ENCODE measurements at places on chromosomes 2 and 18.

- DNase-seq, result no peak
Measured at GRCh38 chr2:84755096-84755495, 125.8 kb downstream of the TRABD2A start.

DNA sequence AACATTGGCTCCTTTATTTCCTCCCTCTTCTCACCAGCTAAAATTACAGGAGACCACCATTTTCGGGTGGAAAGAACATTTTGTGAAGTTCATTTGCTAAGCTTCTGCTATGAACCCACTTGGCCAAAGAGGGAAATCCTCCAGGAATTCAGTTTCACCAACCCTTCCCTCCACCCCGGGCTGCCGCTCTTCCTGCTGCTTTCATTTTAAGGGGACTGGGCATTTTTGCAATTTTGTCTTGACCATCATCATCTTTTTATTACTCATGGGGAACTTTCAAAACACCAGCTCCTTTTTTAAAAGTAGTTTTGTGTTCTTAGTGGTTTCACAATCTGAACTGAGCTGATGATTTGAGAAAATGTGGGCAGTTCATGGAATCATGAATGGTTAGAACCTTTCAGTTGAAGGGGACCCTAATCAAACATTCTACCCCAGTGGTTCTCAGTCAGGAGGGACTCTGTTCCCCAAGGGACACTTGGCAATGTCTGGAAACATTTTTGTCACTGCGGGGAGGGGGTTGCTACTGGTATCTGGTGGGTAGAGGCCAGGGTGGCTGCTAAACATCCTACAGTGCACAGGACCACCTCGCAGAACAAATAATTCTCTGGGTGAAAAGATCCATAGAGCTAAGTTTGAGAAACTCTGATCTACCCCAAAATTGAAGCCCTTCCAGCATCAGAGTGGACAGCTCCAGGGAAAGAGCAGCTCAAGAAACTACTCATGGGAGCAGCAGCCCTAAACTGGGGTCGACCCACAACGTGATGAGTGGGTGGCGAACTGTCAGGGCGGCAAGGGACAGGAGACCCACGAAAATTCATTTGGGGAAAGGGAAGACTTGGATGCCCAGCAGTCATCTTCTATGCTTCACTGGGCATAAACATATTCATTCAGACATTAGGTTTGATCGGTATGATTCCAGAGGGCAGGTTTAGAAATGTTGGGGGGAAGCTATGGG lies 92.9 kb downstream of the ACKR3 start:
- DNase-seq, result no peak

GRCh38 chr2:219356834-219357233 lies 24.3 kb upstream of the RESP18 start:
- DNase-seq, result no peak

DNA sequence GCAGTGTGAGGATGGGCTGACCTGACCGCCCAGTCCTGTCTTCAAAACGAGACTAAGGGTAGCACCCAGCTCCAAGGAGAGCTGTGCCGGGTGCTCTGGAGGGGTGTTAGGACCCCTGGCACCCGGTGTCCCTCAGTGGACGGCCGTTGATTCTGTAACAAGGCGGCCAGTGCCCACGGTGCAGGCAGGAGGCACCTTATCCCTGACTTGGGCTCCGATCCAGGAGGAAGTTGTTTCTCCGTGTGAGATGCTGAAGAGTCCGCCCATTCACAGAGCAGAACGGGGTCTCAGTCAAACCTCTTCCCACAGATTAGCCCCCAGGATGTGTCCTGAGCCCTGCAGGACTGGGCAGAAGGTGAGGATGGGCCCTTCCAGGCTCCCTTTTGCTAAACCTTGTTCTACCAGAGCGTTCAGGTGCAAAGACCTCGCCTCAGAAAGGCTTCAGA lies 123.0 kb downstream of the NFATC1 start:
- DNase-seq, result peak; percentile 35

- DNase-seq, result peak; percentile 59
Measured at GRCh38 chr2:109604597-109604996, 9.2 kb downstream of the SEPTIN10 start.

DNA sequence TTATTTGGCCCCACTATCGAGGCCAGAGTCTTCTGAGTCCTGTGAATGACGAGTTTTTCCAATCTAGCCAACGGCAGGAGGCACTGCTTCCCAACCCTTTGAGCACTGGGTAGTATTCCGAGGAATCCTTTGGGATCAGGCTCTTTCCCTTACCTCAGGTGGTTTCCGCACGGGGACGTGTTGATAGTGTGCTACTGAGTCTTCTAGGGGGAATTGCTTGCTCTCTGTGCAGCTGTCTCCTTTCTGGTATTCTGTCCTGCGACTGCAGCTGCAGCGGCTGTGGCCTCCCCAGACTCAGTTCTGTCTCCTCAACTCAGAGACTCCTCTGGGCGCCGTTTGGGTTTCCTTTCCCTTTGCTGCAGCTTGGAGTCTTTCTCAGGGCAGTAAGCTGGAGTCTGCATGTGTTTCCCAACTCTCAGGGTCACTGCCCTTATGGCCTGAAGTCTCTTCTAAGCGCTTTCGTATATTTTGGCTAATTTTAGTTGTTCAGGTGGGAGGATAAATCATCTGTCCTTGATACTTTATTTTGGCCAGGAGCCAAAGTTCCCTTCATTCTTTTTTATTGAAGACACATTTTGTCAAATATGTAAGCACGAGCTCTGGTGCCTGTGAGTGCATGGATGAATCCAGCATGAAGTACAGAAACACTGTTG lies 118.4 kb downstream of the MAP4K4 start:
- DNase-seq, result no peak

GRCh38 chr2:138018866-138019688 lies 54.8 kb downstream of the HNMT start:
- DNase-seq, result no peak

DNA sequence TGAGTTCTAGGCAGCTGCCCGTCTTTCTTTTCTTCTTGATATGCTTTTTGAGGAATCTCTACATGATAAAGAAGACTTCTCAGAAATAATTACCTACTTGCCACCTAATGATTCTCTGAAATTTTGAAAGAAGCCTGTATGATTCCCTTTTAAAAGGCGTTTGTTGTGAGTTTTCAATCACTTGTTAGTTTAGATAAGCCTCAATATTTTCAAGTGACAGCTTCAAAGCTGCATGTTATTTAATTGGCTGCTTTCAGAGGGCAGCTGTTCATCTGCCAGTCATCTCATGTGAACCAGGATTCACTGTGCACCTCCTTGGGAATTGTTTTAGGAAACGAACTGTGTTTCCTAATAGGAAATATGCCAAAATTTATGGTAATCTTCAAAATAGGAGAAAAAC lies 938.1 kb downstream of the CPS1 start:
- no peak for DNase-seq

DNA sequence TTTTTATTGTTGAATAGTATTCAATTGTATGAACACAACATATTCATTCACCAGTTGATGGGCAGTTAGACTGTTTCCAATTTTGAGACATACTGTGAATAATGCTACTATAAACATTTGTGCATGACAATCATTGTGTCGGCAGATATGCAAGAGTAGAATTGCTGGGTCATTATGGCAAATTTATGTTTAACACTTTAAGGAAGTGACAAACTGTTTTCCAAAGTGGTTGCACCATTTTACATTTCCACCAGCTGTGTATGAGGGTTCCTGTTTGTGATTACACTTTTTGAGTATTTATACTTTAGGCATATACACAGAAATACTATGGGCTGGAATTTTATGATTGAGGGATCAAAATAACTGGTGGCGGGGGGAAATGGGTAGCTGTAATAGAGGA lies 61.2 kb downstream of the MAP4K3 start:
- DNase-seq, result no peak

DNA sequence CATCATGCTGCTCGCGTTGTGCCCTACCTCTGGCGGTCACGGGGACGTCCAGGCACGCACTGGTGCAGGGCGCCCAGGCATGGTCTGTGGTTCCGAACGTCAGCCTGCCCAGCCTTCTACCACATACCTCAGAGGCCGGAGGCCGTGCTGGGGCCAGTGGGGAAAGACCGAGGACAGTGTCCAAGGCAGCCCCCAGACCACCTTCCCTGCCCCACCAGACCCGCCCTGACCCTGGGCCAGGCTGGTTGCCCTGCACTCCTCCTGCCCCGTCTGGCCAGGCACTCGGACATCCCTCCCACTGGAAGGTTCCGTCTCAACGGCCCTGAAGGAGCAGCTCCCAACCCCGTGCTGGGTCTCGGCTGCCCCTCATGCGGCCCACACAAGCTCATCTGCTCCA lies 32.8 kb downstream of the SLC66A2 start:
- no peak for DNase-seq

GRCh38 chr2:166127217-166128155 lies at the start of gene SCN1A:
SCN1A (minus strand) TSS chr2:166128020; CDS start chr2:166073621, 54,399 bp downstream.
- DNase-seq, result no peak

GRCh38 chr2:765369-765768 lies 88.2 kb upstream of the TMEM18 start:
- DNase-seq, result no peak

DNA sequence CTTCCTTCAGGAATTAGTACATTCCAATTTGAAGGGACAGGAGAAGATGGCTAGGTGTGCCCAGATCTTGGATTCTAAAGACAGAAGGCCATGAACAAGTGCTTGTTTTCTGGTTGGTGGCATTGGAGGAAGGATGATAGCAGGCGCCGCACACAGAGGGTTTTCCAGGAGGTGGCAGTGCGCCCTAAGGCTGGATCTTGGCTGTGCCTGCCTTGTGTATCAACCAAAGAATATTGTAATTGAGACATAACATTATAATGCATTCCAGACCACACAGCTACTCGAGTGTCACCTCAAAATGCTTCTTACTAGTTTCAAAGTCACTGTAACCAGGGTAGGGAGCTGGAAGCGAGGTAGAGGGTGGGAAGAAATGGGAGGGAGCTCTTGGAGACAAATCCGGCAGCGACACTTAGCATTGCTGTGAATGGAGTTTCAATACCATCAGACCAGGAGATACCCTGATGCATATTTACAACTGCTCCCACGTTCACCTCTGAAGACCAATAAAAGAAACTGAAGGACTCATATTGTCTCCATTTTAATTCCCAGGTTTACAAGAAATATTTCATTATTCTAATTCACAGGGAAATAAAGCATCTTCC lies 42.5 kb downstream of the CPO start:
- DNase-seq, result peak; percentile 72

- no peak for DNase-seq
Measured at GRCh38 chr18:33593261-33593660, 15.2 kb downstream of the ASXL3 start.

GRCh38 chr2:46009772-46010171 lies 287.4 kb upstream of the EPAS1 start:
- no peak for DNase-seq

DNA sequence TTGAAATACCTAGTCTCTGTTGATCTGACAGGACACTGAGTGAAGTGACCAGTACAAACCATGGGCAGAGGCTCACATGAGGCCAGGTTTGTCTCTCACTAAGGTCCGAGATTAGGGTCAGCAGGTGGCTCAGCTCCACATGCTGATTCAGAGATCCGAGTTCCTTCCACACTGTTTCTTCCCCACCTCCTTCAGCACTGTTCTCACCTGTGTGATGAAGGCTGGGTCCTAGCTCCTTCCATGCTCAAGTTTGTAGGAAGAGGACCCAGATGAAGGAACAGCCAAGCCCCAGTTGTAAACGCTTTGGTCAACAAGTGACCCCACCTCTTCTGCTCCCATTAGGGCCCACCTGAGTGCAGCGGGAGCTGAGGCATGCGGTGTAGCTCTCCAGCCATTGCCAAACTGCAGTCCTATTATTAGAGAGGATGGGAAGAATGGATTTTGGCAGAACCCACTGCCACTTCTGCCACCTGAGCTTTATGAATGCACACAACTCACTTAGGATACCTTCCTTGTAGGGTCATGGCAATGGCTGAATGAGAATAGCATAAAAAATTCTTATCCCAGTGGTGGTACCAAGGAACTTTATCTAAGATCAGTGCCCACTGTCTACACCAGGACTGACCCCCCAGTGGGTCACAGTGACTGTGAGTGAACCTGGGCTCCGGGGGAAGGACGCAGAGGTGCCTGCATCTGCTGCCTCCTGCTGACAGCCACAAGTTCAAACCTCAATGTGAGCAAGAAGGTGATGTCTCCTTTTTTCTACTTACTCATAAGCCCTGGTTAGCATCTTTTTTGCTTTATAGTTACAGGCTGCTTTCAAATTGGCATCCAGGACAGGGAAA lies 324.8 kb upstream of the HS6ST1 start:
- DNase-seq, result no peak

DNA sequence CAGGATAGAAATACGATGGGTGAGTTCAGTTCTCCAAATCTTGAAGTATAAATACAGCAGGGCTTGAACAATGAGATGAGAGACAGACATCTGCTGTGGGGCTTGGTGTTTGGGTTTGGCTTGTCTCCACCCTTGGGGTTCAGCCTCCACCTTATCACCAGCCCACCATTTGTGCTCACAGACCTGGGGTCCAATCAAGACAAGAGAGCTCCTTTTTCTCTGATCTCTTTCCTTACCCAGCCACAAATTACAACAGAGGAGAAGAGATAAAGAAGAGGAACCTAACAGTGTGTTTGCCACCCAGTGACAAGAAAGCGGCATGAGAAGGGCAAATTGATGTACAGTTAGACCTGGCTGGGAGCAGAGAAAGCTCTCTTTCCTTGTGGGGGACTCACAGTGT lies 204.5 kb upstream of the CXCR4 start:
- DNase-seq, result no peak
